ENCODE measurements at places on chromosomes 12 and 14. TPM values are rescaled to one million over a fixed set of nuclear protein-coding genes. Genes with fewer than 3 reads are reported as not detected.

The VAMP1 gene
- total RNA-seq, result 20.4 TPM

The SERPINA6 gene
- not detected for total RNA-seq

The KRT7 gene
- 15.0 TPM for total RNA-seq

The CCDC197 gene
- not detected for total RNA-seq

The IL22 gene
- not detected for total RNA-seq

The SDS gene
- total RNA-seq, result not detected

The SVOP gene
- total RNA-seq, result not detected

The CCDC196 gene
- not detected for total RNA-seq
